Activated T-cell treated with anti-CD3 and anti-CD28 coated beads, Interleukin-2, amount 50 U/mL, for 72 hours (primary cell): ENCODE measurements at places on chromosomes 6 and 20. TPM values are rescaled to one million over a fixed set of nuclear protein-coding genes. Genes with fewer than 3 reads are reported as not detected.

DNA sequence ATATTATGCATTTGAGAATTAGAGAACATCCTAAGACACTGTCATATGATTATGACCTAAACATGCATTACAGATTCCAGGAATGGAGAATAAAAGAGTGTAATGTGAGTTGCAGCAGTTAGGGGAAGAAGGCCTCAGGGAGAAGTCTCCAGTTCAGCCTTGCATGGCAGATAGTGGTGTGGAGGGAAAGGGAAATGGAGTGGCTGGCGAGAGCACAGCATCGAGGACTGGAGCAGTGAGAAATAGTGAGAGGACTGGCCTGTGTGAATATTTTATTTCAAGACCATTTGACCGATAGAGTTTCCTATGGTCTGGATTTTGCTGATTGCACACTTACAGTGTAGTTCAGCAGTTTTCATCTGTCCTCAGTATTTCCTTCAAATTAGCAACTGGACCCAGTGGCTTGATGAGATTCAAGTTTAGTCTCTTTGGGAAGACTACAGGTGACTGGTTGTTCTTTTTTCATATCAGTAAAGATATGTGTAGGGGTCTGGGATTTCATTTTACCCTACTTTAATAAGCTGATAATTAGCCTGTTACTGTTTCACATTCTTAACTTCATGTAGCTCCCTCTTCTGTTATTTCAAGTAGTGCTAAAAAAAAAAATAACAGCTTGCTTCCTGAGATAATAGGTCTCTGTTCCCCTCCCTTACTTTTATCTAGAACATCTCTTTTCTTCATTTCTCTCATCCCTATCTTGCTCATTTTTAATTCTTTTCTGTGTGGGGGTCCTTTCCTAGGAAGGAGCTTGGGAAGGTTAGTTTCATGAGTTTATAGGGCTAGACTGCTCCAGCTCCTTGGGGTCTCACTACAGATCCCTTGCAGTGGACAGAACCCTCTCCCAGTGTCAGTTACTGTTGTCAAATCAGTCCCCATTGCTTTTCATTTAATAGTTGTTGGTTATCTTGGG lies 27.9 kb downstream of the BLTP3A start:
- H3K36me3 ChIP-seq, result peaks cover 8% of the 10 kb centered on the region
- no peaks in the 10 kb centered on the region for H3K4me1 ChIP-seq
- H3K27ac ChIP-seq, result no peak overlapping the region
- no peak overlapping the region for H3K4me3 ChIP-seq
- DNase-seq, result no peak

DNA sequence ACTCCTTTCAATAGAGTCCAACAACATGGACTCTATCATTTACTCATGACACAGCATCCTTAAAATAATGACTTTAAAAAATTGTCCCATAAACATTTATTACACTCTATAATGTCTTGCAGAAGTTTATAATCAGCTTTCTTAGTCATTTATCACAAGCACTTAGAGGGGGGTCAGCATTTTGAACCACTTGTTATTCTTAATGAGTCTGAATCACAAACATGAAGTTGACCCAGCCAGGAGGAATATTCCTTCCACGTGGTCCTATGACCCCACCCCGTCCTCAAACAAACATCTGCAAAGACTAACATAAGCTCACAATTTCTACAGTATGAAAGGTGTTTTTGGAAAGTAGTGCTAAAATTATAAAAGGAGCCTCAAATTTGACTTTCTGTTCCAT lies 91.1 kb downstream of the MTFR2 start:
- no peak for DNase-seq
- H3K4me1 ChIP-seq, result peaks cover 14% of the 10 kb centered on the region
- no peak overlapping the region for H3K27ac ChIP-seq
- no peak overlapping the region for H3K4me3 ChIP-seq

The C6orf132 gene
- 0.26 TPM for total RNA-seq

The GHRH gene
- not detected for total RNA-seq

GRCh38 chr6:41625442-41625841 lies 12.8 kb upstream of the MDFI start:
- no peak overlapping the region for H3K27ac ChIP-seq
- no peak overlapping the region for H3K4me3 ChIP-seq
- H3K27me3 ChIP-seq, result peaks cover 7% of the 10 kb centered on the region
- DNase-seq, result no peak
- peaks cover 12% of the 10 kb centered on the region for H3K4me1 ChIP-seq

- H3K27me3 ChIP-seq, result no peaks in the 10 kb centered on the region
- peaks cover 22% of the 10 kb centered on the region for H3K36me3 ChIP-seq
- H3K4me1 ChIP-seq, result peaks cover 11% of the 10 kb centered on the region
Observed at GRCh38 chr6:43733471-43734293, 36.3 kb upstream of the VEGFA start.

The PEX7 gene
- 4.9 TPM for total RNA-seq
